H1 (cell line): ENCODE measurements at places on chromosomes 3 and 15. TPM values are rescaled to one million over a fixed set of nuclear protein-coding genes. Genes with fewer than 3 reads are reported as not detected.

The TMCO5A gene
- not detected in 2 replicates for total RNA-seq

The GP9 gene
- not detected in 2 replicates for total RNA-seq

The ZNF654 gene
- total RNA-seq: 5.3 and 6.2 TPM in 2 replicates

The RFTN1 gene
- total RNA-seq: 4.9 and 6.7 TPM in 2 replicates

GRCh38 chr15:80804970-80805495 is 25.9 kb downstream of the CEMIP start:
- DNase-seq: no peak

- DNase-seq: no peak
Measured at GRCh38 chr15:63013052-63013808, 29.3 kb upstream of the TPM1 start.

DNA sequence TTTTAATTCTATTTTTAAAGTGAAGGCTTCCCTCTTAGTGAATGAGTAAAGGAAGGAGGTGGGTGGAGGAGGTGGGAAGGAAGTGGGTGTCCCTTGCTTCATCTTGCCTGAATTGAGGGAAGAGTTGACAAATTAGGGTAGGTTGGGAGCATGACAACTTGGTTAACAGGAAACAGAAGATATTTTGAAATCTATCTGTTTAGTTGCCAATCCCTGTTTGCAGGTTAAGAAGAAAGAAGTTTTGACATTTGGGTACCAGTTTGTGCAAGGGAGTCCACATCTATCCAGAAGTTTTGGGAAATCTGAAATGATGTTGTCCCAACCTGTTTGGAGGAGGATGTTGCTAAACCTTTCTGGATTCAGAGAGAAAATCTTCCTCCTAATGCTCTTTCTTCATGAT is 204.1 kb upstream of the SUCLG2 start:
- DNase-seq: no peak

DNA sequence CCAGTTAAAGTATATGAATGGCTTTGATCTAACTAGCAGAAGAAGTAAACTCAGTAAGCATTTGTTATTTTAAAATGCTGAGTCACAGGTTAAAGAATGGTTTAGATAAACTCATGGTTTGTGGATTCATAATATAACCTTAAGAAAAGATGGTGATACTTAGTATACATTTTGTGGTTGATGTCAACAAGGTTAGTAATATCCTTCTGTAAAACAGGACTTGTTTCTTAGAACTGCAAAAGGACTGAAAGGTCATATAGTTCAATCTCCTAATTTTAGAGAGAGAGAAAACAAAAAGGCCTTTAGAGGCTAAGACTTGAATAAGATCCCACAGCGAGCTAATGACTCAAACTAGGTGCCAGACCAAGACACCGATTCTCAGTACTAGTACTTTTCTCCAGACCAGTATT is 50.0 kb downstream of the STRIT1 start:
- no peak for DNase-seq

DNA sequence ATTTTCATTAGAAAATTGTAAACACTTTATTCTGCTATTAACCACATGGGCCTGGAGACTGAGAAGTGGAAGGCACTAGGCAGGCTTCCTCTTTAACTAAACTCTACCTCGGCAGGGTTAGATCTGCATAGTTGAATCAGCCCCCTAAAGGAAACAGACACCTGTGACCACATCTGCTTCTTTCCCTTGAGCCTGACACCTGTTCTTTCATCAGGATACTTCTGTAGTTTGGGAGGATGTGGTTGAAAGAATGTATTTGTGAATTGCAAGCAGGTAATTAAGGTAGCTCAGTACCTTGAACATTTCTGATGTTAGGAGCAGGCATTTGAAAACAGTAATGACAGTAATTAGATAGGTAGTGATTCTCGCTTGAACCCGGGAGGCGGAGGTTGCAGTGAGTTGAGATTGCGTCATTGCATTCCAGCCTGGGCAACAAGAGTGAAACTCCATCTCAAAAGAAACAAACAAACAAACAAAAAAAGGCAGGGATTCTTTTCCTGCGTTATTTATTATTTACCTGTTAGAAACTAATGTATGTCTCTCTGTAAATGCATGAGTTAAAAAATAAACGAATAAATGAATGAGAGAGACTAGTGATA is 468.5 kb downstream of the NLGN1 start:
- DNase-seq: no peak

DNA sequence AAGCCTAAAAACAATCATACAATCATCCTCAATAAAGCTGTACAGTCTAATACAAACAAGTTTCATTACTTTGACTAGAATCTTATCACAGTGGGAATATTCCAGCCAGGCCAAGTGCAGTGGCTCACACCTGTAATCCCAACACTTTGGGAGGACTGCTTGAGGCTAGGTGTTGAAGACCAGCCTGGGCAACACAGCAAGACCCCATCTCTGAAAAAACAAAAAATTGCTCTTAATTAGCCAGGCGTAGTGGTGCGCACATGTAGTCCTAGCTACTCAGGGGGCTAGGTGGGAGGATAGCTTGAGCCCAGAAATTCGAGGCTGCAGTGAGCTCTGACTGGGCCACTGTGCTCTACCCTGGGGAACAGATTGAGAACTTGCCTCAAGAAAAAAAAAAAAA is 3.3 kb downstream of the RPN1 start:
- DNase-seq: no peak
